ENCODE measurements at places on chromosomes 3 and 15.

DNA sequence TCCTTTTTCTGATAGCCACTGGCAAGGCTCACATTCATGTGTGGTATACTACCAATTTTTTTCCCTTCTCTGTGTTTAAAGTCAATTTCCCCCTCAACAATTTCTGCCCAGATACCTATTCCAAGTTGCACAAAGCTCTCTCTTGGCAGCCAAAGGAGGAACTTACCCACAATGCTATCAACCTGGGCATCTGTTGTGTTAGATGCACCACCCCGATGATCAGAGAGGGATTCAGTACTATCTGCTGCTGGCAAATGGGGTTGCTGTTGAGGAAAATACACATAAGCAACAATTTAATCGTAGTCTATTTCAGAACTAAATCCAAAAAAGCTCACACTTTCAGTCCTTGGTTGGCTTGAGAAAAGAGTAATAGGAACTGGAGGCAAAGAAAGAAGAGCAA is 46.1 kb downstream of the AAGAB start:
- no peak for DNase-seq

- DNase-seq = peak; percentile 22
Observed at GRCh38 chr3:17491601-17492000, 250.8 kb downstream of the TBC1D5 start.

GRCh38 chr3:185270956-185271332 is 17.1 kb upstream of the EHHADH start:
- DNase-seq = no peak

DNA sequence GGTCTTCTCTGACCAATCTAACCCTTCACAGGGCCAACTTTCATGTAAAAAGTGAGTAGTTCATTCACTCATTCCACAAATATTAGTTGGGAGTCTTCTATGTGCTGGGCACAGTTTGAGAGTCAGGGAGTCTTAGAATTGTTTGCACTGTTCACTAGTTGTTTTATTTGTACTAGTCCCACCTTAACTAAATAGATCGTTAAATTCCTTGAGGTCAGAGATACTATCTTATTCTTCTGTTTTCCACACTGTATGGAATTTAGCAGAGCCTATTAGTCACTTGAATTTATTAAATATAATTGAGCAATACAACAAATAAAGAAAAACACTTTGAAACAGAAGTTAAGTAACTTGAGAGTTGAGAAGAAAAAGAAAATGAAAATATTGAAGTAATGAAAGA is 40.8 kb upstream of the SPTSSB start:
- DNase-seq = peak; percentile 53

DNA sequence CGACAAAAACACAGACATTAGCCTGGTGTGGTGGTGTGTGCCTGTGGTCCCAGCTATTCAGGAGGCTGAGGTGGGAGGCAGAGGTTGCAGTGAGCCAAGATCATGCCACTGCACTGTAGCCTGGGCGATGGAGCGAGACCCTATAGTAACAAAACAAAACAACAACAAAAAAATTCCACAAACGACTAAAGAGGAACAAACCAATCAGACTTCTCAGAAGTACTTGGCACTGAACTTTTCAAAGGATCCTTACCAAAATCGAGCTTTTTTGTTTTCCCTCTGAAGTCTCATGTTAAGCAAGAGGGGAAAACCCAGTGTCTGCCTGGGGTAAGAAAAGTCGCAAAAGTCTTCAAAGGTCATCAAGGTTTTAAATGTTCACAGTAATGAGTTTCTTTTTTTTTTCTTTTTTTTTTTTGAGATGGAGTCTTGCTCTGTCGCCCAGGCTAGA is 30.1 kb upstream of the TFRC start:
- peak; percentile 13 for DNase-seq

DNA sequence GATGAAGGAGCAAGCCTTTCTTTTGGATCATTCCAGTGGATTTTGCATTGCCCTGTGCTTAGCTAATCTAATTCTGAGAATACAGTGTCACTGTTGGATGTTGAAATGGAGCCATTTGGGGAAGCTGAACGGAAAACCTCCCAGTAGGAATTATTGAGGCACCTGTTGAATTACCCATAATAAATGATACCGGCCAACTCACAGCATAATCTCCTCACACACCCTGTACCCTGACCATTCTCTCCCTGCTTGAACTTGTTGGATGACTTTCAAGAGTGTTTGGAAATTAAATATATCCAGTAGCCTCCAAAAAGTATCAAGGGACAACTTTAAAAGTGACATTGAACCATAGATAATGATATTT is 171.4 kb upstream of the HES1 start:
- no peak for DNase-seq

- peak; percentile 11 for DNase-seq
Observed at GRCh38 chr3:112958811-112959560, 15.9 kb downstream of the CD200R1 start.

DNA sequence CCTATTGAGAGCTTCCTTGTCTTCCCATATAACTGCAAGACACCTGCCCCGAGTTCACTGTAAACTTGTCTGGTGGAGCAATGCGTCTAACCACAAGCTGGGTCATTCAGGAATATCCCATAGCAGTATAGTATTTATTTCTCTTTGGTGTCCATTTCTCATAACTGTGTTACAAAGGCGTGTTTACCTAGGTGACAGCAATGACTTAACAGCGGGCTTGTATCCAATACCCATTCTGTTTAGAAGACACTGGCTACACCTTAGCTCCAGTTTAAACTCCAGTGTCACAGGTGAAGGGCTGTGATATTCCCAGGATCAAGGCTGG is 24.3 kb downstream of the ATP10A start:
- no peak for DNase-seq
